ENCODE measurements at places on chromosomes 2 and 18.

- no peak for DNase-seq
These were observed 3.5 kb downstream of the PTPN2 start for GRCh38 chr18:12880541-12880910.

GRCh38 chr2:10987439-10987838 lies 75.7 kb downstream of the KCNF1 start:
- DNase-seq = no peak

DNA sequence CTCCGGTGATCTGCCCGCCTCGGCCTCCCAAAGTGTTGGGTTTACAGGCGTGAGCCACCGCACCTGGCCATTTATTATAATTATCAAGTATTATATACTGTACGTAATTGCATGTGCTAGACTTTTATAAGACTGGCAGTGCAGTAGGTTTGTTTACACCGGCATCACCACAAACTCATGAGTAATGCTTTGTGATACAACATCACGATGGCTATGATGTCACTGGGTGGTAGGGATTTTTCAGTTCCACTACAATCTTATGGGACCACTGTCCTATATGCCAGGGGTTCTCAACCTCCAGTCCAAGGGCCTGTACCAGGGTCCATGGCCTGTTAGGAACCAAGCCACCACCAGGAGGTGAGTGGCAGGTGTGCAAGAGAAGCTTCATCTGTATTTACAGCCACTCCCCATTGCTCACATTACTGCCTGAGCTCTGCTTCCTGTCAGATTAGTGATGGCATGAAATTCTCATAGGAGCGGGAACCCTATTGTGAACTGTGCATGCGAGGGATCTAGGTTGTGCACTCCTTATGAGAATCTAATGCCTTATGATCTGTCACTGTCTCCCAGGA lies 9.4 kb downstream of the SCYGR4 start:
- no peak for DNase-seq

DNA sequence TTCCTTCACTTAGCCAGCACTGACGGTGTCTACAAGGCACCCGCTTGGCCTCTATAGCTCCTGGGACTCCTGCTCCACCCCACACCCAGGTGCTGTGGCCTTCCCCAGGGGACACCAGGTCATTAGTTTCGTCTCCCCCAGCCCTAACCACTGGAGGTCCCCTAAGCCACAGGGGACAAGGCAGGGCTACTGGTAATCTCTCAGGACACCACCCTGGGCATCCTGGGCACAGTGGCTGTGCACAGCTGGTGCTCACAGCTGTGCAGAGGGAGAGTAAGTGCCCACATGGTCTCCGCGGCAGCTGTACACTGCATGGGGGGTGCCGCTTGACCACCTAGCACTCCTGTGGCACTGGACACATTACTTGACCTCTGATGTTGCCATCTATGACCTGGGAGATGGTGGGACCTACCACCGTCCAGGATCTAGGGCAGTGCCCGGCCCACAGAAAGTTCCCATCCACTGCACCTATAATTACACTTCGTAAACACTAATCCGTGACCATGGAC lies 134.0 kb downstream of the HDAC4 start:
- no peak for DNase-seq

DNA sequence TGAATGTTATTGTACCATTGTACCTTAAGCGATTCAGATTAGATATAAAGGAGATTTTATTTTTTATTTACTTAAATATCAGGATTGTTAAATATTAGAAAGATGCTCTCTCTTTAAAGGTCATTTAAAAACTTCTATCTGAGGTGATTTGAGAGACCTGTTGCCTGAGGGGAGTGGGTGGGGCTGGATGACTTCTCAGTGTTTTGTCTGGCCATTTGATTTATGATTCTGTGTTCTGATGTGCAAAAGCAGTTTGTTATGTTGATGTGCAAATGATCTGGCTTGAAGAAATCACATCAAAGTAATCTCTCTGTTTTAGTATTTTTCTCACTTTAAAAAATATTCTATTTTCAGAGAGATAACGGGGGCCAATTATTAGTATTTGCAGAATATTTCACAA lies 370.8 kb downstream of the NUP35 start:
- DNase-seq = no peak

- no peak for DNase-seq
These were observed 1.5 kb upstream of the SLC35G4 start for GRCh38 chr18:11607906-11608305.

GRCh38 chr2:152505495-152505906 lies 170.5 kb downstream of the FMNL2 start:
- peak; percentile 78 for DNase-seq

- no peak for DNase-seq
These were observed 108.1 kb downstream of the LYPD6 start for GRCh38 chr2:149438330-149438960.

- no peak for DNase-seq
These were observed 117.5 kb downstream of the ACTR3 start for GRCh38 chr2:114007436-114007835.

DNA sequence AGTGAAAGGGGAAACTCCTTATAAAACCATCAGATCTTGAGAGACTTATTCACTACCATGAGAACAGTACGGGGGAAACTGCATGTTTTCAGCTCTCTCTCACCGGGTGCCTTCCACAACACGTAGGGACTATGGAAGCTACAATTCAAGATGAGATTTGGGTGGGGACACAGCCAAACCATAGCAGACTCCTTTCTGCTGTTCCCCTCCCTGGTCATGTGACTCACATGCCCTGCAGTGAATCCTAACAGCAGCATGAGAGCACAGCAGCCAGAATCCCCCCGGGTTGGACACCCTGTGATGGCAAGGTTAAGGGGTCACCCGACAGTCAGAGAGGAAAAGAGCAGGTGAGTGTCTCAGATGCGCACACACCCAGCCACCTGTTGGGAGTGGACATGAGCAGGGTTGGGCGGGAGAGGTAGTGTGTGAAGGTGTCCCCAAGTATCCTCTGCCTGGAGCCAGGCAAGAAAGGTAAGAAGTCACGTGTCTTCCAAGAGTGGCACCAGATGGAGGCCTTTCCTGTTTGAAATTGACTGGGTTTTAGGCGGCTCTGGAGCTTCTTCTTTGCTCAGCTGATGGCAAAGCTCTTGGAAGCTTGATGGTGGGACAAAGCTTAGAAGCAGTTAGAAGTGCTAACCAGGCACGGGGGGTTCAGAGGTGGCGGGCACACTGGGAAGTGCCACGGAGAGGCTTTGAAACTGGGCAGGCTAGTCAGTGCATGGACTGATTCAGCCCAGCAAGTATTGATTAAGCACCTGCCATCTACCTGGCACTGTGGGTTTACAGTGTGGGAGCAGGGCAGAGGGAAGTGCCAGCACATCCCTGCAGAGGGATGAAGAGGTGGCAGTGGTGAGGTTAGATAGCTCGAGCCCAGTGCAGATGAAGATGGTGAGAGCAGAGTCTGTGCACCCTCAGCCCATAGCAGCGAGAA lies 68.7 kb downstream of the RHOB start:
- DNase-seq = no peak

GRCh38 chr2:156023229-156023869 lies 309.2 kb downstream of the NR4A2 start:
- DNase-seq = no peak

DNA sequence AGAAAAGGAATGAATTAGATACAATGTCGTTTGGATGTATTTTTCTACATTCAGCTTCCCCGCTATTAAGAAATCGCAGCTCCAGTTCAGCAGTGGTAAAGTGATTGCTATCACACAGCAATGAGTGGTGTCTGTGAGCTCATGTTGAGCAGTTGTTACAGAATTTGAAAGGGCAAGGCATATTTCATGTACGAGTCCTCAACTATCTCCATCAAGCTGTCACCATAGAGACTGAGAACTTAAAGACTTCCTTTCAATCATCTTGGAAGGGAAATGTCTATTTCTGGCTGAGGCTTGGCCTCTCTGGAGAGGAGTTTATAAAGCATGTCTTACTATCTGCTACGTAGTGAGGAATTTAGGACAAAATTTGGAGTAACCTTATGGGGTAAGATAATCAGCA lies 24.4 kb upstream of the FAM117B start:
- no peak for DNase-seq

DNA sequence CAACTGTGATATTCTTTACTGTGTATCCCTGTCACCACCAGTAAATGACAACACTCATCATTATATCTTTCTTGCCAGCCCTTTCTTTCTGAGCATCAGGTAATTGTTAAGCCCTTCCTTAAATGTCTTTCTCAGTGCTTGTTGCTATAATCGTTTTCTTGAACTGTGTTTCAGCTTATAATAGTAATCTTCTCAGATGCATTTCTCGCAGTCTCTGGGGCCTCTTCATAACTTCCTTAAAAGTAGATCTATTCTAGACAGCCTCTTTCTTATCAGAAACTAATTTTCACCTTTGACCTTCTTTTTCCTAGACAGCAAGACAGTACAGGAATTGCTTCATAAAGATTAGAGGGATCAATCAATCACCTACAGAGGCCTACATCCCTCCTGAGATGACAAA lies 648.1 kb downstream of the CPS1 start:
- no peak for DNase-seq

- no peak for DNase-seq
These were observed 296.3 kb upstream of the KCNJ3 start for GRCh38 chr2:154402213-154402612.
